ENCODE measurements at places on chromosomes 1 and 21.

- no peak for DNase-seq
Observed at GRCh38 chr1:85629532-85629920, 49.0 kb downstream of the CCN1 start.

- DNase-seq = no peak
Observed at GRCh38 chr1:30834253-30834652, 74.3 kb downstream of the SDC3 start.

DNA sequence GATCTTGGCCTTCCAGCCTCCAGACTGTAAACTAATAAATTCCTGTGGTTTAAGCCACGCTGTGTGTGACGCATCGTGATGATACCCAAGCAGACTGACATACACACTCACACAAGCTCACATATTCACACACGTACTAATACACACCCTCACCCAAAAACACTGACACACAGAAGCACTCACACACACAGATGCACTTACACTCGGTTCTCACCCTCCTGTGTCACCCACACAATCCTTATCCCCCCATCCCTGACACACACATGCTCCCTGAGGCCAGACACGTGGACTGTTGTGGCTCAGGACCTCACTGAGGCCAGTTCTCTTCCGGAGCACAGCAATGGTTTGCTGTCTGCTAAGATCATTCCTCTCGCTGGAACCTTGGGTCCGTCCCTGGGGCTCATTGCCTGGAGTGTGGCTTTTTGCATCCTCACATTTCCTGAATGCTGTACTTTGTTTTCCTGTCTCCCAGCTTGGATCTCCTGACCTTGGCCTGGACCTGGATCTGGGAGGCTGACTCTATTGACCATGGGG is 76.9 kb upstream of the LYST start:
- no peak for DNase-seq

- DNase-seq = no peak
Observed at GRCh38 chr21:24594082-24594481, 1013.2 kb downstream of the MRPL39 start.

DNA sequence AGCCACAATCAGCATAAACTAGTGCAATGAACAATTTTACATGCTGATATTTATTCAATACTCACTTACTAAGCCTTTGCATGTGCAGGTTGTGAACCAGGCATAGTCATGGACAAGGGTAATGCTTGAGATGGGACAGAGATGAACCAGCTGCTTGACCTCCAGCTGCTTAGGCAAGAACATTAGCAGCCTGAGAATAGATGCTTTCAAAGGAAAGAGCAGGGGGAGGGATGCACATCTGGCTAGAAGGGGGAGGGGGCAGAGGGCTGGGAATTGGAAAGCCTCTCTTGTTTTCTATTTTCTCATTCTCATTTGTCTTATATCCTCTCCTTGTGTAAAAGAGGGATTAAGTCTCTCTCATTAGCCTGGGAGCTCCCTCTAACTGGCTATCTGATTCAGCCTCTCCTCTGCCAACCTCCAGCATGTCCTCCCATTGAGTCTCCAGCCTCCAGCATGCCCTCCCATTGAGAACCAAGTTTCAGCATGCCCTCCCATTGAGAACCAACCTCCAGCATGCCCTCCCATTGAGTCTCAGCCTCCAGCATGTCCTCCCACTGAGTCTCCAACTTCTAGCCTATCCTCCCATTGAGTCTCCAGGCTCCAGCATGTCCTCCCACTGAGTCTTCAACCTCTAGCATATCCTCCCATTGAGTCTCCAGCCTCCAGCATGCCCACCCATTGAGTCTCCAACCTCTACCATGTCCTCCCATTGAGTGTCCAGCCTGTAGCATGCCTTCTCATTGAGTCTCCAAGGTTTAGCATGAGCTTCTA is 38.4 kb upstream of the TRABD2B start:
- no peak for DNase-seq

DNA sequence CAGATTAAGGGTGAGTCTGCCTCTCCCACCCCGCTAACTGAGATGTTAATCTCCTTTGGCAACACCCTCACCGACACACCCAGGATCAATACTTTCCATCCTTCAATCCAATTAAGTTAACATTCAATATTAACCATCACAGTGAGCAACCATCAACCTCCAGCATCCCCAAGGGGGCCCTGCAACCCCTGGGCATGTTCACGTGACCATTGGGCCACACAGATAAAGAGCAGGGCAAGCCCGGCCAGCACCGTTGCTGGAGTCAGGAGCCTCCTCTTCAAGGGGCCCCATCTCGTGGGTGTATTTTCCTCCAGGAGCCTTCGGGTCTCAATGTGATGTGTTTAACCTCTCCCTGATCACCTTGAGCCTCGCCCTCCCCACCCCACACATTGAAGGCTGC is 8.0 kb upstream of the GPR157 start:
- DNase-seq = no peak

DNA sequence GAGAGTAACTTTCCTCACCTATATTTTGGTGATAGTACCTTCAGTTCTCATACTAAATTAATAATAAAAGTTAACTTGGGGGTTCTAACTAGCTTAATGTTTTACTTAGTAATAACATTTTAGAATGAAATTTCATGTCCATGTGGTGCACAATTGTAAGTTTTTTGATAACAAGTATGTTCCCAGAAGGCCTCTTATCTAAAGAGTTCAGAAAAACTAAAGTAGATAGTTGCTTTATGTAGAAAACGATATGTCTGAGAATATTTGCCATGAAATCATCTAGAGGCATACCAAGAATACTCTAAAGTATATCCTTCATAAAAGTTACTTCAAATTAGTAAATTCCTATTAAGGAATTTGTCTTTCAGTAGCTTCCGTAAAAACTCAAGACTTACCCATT is 10.2 kb upstream of the ADCY10 start:
- no peak for DNase-seq

DNA sequence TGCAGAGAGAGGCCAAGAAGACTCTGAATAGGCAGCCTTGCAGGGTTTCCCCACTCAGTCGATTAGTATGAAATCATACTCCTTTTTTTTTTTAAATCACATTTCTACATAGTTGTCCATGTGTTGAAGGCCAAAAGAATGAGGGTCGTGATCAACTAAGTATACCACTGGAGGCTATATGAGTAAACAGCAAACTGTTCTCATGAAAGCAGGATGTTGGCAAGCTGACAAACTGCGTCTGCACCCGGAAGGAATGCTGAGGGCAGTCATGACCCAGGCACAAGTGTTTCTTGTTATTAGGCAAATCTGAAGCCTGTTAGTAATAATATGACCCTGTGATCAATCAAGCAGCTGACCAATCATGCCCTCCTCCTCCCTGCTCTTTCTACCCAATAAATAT is 213.2 kb downstream of the USH2A start:
- DNase-seq = no peak

DNA sequence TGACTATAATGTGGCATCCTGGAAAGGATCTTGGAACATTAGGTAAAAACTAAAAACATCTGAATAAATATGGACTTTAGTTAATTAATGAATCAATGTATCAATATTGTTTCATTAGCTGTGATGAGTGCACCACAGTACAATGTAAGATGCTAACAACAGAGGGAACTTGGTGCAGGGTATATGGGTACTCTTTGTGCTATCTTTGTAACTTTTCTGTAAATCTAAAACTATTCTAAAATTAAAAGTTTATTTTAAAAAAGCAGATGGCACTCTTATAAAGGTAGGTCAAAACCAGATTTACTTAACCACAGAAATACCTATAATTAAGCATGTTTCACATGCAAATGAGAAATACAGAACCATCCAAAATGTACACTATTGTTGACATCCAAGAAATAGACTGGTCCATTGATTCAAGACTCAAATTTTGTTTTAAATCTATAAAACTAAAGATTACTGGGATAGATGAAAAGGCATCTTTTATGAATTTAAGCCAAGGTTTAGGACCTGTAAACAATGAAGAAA is 38.4 kb downstream of the ACBD3 start:
- DNase-seq = no peak

GRCh38 chr1:35136780-35137179 is 56.2 kb downstream of the SFPQ start:
- DNase-seq = no peak

- DNase-seq = no peak
Observed at GRCh38 chr1:15965228-15965767, 10.6 kb downstream of the ZBTB17 start.

DNA sequence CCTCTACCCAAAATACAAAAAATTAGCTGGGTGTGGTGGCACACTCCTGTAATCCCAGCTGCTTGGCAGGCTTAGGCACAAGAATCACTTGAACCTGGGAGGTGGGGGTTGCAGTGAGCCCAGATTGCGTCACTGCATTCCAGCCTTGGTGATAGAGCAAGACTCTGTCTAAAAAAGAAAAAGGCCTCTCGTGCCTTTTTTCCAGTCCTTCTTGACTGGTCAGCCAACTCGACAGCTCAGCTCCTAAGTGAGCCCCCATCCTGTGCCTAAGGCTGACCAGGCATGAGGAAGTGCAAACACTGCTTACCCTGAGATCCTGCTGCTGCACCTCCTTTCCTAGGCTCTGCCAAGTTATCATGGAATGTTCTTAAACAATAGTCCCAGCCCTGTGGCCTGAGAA is 10.1 kb upstream of the PROK1 start:
- no peak for DNase-seq

DNA sequence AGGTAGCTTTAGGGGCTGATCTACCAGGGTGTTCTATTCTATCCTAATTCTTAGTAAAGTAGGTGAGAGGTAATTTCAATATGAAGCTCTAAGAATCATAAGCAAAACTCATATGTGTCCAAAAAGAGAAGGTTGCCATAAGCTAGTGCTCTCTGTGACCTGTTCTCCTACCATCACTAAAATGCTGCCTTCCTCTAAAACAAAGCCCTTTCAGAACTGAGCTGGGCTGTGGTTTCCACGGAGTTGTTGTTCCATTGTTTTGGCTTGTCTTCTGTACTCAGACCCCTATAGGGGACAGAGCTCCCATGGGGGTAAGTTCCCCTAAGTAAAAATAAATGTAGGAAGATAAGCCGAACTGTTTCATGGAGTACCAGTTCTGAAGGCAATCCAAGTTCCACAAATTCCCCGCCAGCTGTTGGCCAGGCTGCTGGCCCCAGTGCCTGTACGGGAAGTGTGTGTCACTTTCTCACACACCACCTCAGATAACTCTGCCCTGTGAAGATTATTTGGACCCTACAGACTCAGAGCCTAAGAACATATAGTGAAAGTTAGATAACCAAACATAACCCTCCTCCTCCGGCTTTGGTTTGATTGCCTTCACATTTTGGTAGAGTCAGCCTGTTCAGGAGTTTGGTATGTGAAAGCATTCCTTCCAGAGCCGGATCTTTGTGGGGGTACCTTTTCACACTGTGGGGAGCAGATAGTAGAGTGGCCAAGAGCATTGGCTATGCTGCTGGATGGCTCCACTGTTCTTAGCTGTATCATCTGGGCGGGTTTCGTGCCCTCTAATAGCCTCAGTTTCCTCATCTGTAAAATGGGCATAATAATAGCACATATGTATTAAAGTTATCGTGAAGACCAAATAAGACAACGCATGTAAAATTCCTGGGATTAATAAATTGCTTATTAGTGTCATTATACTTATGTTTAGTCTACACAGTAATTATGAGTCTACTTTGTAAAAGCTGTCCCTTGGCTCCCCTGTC is 10.8 kb downstream of the DPT start:
- no peak for DNase-seq

- no peak for DNase-seq
Observed at GRCh38 chr1:172824209-172824608, 165.3 kb downstream of the FASLG start.

GRCh38 chr1:159008744-159009188 is 941 bp upstream of the IFI16 start:
- DNase-seq = peak; percentile 42

GRCh38 chr1:62068978-62069377 is 125.7 kb upstream of the L1TD1 start:
- peak; percentile 26 for DNase-seq

- DNase-seq = peak; percentile 46
Observed at GRCh38 chr1:29786791-29787732, 550.7 kb downstream of the PTPRU start.

DNA sequence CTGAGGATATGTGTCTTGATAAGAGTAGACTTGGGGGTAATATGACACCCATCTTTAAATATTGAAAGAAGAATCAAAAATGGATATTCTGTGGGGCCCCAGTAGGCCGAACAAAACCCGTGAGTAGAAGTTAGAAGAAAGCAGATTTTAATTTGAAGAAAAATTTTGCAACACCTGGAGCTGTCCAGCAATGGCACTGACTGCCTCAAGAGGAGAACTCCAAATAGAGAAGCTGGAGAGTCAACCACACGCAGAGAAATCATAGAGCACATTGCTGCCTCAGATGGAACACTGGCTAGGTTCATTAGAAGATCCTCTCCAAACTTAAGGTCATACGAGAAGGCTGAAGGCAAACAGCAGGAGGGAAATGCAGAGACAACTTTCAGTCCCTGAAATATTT is 6.8 kb downstream of the NHLH1 start:
- DNase-seq = no peak

- DNase-seq = no peak
Observed at GRCh38 chr1:58813361-58813760, 29.5 kb upstream of the JUN start.

GRCh38 chr1:118896416-118896815 is 91.7 kb downstream of the TBX15 start:
- no peak for DNase-seq

- no peak for DNase-seq
Observed at GRCh38 chr1:241422470-241422869, 65.5 kb upstream of the RGS7 start.

GRCh38 chr1:36778740-36779139 is 255.6 kb downstream of the GRIK3 start:
- no peak for DNase-seq

- peak; percentile 31 for DNase-seq
Observed at GRCh38 chr21:37916310-37917051, at the start of gene KCNJ6. KCNJ6 (minus strand) TSS chr21:37916457; CDS start chr21:37840682, 75,775 bp downstream.

DNA sequence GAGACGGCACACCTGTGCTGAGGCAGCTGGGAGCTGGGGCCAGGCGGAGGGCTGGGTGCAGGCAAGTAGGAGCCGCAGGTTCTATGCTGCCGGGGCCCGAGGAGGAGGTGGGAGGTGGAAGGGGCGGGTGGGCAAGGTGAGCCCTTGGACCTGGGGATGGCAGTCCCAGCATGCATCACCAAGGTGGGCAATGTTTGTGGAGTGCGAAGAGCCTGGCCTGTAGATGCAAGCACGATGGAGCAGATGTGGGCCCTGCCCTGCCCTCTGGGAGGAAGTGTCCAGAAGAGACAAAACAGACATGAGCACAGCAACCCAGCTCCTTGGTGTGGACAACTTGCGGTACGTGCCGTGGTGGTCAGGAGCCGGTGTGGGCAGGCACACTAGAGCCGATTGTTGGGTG is 28.3 kb upstream of the AJAP1 start:
- no peak for DNase-seq

- DNase-seq = no peak
Observed at GRCh38 chr1:225944387-225944786, 3.4 kb upstream of the LEFTY2 start.

Data from large intestine (tissue), 12 donors.